Stimulated activated CD8-positive, alpha-beta memory T cell treated with anti-CD3 and anti-CD28 coated beads, Interleukin-15, amount 100 ng/mL, for 48 hours (primary cell): ENCODE measurements at places on chromosomes 2 and 18.
A peak's percentile ranks its signal among the peaks of the same experiment; 100 is the strongest.

- DNase-seq = no peak
Observed at GRCh38 chr2:71697106-71698004, 244.0 kb downstream of the DYSF start.

- no peak for DNase-seq
Observed at GRCh38 chr2:32291746-32292145, 14.0 kb downstream of the YIPF4 start.

DNA sequence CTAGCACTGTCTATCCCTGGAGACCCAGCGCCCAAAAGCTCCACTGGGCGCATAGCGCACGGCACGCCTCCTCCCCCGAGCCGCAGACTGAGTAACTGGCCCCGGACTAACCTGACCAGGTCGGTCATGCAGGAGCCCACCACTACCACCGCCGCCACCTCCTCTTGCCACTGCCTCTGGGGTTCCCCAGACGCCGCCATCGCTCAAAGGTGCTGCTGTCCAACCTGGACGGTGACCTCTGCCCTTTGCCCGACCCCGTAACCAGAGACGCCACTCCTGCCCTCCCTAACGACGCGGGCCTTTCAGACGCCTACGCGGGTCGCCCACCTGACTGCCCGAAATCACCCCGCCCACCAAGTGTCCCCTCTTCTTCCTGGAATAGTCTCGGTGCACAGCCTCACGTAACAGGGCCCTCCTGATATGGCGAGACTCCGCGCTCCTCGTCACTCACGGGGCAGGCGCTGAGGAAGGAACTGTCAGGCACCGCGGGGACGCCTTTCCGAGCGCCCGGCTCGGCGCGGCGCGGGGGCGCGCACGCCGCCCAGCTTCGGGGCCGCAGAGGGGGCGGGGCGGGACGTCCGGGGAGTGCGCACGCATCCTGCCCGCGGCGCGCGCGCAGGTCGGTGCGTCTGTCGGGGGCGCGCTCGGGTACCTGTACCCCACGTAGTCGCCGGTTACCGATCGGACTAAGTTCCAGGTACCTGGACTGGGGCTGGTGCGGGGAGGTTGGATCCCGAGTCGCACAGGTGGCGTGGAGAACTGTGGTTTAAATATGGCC lies at the start of the genes BABAM2 and RBKS:
Gene BABAM2, plus strand, starts transcription at position 584 of the 778 bp plus-strand sequence. CDS start 3,828 bp downstream, outside the sequence.
Gene RBKS, minus strand, starts transcription at position 242 of the 778 bp plus-strand sequence. Its CDS starts 42 bp downstream, at position 200.
- peak; percentile 85 for DNase-seq

- DNase-seq = no peak
Observed at GRCh38 chr2:181957668-181958067, 28.0 kb upstream of the PPP1R1C start.

GRCh38 chr2:238379096-238379810 lies 47.5 kb upstream of the ASB1 start:
- DNase-seq = peak; percentile 19

DNA sequence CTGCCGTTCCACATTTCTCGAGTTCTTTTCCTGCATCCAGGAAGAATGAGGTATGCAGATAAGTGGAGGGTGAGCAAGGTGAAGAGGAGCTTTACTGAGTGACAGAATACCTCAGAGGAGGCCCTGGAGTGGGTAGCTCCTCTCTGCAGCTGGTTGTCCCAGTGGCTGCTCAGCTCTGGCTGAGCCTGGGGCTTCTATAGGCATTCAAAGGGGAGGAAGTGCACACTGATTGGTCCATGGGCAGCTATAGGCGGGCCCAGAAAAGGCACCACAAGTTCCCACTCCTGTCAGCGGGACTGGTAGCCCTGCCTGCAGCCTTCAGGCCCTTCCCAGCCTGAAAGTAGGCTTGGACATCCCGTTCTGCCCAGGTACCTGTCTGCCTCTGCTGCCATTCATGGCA lies 94.7 kb downstream of the DOK6 start:
- DNase-seq = no peak

GRCh38 chr2:8120506-8120860 lies 561.4 kb upstream of the ID2 start:
- no peak for DNase-seq

DNA sequence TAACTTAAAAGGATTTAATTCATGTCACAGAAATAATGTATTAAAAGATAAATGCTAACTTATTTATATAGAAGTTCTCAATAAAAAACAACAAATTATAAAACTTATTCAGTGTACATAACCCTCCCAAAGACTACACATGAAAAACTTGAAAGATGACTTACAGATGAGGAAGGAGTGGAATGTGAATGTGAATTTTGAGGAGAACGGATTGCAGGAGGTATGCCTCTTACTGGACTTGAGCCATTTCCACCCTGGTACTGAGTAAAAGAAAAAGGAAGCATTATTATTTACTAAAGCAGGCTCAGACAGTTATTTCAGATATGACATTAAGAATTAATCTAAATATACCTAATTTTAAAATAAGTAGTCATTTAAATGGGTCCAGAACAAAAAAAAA lies 104.4 kb downstream of the TLK1 start:
- no peak for DNase-seq

DNA sequence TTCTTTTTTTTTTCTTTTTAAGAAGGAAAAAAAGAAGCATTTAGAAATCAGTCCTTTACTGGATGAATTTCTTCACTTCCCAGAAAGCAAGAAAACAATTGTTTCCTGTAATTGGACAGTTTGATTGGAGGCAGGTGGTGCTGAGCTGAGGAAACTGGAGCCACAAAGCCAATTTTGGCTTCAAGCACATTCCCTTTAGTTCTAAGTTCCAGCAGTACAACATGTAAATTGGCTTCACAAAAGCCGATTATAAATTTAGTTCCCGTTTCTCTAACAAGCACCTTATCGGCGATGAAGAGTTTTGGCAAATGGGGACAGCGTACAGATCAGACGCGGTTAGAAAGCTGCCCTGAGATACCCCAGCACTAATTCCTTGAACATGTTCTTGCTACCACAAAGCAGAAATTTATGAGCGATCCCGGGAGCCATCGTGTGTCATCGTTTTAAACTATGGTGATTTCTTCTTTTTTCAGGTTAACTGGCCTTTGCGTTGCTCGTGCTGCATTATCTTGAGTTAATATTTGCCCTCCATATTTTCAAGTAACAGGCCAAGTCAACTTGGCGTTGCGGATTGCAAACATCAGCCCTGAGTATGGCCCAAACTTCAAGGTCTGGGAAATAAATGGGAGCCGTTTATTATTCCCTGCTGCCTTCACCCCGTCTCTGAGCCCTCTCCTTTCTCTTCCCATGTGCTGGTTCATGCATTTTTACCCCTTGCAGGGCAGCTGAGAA lies 190.4 kb upstream of the ID2 start:
- no peak for DNase-seq

- no peak for DNase-seq
Observed at GRCh38 chr2:148819019-148819585, 55.9 kb upstream of the KIF5C start.

GRCh38 chr2:225531559-225531958 lies 132.0 kb downstream of the NYAP2 start:
- DNase-seq = no peak

GRCh38 chr2:200211643-200212042 lies 94.8 kb upstream of the SPATS2L start:
- DNase-seq = no peak

DNA sequence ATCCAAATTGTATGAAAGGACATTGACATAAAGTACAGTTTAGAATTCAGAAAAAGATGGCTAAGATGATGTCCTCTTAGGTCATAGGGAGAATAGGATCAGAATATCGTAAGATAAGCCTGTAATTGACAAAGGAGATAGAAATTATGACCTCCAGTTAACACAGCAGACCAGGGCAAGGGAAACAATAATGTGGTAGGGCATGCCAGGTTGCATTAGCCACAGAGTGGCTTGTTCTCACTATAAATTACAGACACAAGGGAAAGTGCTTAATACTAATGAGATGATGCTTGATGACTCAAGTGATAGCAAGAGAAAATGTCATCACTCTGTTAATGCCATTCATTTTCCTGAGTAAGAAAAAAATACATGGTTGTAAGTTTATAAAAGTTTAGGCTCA lies 48.9 kb upstream of the LRP1B start:
- no peak for DNase-seq

GRCh38 chr2:118477111-118477862 lies 370.2 kb downstream of the EN1 start:
- DNase-seq = no peak

DNA sequence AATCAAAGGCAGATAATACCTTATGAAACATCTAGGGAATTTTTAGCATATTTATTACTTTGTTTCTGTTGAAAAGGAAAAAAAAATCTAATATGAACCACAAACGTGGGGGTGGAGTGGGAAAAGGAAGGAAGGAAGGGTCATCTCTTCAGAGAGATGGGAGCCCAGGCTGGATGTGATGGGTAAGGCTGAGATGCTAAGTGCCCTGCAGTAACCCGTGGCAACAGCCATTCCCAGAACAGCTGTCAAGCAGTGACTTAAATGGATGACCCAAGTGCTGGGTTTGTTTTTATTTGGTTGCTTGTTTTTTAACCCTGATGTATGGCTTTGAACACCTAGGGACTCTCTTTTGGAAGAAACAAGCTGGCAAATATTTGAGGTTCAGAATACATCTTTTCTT lies 50.7 kb upstream of the KLF7 start:
- DNase-seq = no peak

DNA sequence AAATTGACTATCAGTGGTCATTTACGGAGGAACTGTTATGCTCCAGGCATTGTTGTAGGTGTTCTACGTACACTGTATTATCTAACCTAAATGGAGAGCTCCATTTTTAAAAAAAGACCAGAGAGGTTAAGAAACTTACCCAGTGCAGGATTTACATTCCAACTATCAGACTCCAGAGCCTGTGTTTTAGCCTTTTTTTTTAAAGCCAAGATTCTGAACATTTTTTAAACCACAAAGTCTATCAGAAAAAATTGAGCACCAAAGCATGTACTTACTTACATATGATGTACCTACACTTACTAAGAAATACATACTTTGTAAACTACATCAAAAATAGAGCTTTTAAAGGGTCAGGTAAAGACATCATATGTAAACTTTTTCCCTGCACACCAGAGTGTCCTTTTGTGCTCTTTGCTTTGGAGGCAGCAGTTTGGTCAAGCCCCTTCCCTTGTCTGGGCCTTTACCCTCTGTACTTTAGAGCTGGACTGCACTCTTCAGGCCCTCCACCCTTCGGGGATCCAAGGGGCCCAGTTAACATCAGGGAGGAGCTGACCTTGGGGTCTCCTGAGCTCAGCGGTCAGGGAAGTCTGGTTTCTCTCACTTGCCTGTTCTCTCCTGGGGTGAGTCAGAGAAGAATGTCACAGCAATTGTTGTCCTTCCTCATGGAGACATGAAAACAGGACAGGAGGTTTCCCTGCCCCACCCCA lies 58.4 kb downstream of the ITGB1BP1 start:
- no peak for DNase-seq

DNA sequence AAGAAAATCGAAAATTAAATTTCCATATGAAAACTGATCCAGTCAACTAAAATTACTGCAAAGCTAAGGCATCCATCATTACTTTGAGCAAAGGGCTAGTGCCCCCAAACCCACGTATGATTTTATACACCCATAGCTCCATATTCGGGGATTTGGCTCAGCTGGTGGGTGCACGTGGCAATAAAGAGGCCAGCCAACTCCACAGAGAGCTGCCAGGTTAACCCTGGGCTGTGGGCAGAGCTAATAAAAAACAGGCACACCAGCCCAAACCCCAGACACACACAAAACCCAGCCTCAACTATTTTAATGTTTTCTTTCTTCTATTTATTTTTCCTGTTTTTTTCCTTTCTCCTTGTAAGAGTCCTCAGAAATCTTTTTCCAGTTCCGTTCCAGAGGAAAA lies 151.3 kb upstream of the SOX11 start:
- no peak for DNase-seq

DNA sequence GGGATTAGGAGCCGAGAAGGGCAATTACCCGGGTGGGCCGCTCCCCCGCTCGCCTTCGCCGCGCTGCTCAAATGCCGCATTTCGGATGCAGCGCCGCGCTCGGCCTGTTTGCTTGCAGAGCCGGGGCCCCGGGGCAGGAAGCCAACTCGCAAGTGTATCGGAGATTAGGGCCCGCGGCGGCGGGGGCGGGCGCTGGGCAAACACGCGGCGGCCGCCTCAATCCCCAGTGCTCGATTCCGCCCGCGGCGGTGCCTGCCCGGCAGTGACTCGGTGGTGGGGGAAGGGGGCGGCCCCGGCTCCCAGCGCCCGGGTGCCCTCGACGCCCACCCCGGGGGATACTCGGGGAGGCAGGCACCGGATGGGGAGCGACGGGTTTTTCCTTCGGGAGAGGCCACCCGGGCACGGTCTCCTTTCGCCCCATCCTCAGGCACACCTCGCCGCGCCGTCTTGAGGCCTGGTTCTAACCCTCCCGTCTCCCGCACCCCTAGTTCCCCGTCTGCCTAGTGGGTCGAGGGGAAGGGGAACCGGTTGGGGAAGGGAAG lies 26.6 kb upstream of the NOTO start:
- peak; percentile 64 for DNase-seq

DNA sequence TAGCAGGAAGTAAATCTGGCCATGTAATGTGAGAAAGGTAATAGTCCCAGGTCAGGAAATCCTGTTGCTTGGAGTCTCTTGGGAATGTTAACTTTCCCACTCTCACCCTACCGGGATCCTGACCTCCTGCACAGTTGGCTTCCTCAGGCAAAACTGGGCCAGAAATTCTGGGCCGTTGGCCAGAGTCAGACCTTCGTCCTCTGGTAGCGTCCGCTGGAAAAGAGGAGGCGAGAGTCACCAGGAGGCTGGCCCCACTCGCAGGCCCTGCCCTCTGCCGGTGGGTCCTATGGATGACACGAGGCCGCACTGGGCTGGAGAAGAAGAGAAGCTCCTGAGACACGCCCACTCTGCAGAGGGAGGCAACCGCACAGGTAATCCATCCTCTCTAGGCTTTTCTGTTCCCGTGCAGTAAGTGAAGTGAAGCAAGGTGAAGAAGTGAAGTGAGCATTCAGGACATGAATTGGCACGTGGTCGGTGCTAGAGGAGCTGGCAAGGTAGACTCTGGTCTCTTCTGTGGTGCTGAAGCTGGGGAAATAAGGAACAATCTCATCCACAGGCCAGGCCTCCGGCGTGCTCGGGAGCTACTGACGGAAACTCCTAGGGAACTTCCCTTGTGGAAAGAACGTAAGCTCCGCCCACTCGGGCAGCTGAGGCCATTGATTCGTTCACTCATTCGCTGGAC lies 182.7 kb upstream of the GLI2 start:
- no peak for DNase-seq

DNA sequence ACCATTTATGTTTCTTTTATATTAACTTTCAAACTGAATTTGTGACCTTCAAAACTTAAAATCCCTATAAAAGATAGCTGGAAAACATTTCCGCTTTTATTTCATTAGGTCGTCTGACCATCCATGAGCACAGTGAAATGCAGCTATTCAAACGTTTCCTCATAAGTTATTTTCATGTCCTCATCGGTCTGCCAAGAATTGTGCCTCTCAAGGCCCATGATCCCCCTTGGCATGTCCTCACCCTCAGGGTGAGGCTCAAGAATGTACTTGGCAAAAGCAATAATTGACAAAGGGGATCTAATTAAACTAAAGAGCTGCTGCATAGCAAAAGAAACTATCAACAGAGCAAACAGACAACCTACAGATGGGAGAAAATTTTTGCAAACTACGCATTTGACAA lies 12.4 kb downstream of the SLC66A2 start:
- DNase-seq = no peak

DNA sequence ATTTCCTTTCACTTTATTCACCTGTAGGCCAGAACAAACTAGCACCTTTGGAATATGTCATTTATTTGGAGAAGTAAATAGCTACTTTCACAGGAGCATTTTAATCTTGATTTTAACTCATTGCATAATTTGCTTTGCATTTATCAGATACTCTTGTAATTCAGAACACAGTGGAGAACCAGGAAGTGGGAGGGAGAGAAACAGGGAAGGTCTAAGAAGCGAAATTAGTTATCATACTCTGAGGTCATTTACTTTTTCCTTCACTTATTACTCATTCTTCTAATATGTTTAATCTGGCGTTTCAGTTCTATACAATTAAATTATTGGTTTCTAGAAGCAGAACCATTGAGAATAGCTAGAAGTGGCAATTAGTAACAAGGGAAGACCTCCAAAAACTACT lies 20.7 kb downstream of the RBM44 start:
- no peak for DNase-seq
